ENCODE measurements at places on chromosomes 16 and 17. TPM values are rescaled to one million over a fixed set of nuclear protein-coding genes. Genes with fewer than 3 reads are reported as not detected.

- DNase-seq = no peak
Measured at GRCh38 chr16:73043828-73044467, 4.0 kb downstream of the ZFHX3 start.

TPPP3 gene
- 1.1 TPM for total RNA-seq

DNA sequence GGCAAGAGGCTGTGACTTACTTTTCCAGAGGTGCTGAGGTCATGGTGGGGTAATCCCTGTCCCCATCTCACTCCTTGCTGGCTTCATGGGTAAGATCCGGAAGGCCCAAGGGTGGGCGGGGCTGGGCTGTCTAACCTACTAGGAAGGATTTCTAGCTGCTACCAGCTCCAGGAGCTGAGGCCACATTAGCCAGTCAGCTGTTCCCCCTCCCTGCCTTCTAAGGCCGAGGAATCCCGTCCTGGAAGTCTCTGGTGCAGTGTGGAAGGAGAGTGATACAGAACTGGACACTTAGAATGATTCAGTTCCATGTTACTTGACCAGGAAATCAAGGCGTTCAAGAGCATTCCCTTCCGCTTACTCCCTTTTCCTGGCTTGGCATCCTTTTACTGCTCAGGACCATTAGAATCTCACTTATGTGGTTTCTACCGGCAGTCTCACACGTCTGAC, 8.9 kb downstream of the GNGT2 start:
- DNase-seq = no peak

PLLP gene
- 10.0 TPM for total RNA-seq

DNA sequence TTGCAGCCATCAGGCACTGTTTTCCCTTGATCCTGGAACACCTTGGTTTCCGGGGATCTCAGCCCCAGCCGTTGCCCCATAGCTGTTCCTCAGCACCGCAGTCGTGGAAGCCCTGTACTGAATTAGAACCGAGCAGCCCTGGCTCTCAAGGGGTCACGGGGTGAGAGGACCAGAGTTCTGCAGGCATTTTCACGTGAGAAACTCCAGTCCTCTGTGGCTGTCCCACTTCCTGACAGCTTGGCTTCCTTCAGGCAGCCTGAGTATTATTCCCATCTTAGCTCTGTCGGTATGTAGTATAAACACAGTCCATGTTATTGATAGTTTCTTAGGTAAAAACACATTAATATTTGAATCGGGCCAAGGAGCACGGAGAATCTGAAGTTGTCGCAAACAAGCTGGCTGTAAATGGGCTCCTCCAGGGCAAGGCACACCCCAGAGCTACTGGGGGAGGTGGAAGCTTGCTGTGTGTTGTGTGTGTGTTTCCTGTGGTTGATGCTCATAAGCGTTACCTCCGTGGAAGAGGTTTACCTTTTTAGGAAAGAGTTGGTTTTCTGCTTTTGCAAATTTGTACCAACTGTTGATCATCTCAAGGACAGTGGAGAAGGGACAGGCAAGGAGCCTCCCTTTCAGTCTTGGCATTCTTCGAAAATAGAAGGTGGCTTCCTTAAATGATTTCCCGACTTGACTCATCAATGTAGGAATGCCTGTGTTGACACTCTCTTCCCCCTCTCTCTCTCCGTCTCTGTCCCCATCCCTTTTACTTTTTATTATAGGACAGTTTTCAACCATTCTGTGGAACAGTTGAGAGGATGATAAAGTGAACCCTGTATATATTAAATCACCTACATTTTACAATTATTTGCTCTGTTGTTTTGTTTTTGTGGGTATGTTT, 208.9 kb upstream of the CHMP6 start:
- peak; percentile 49 for DNase-seq

SEPTIN12 gene
- not detected for total RNA-seq

SECTM1 gene
- total RNA-seq = 6.3 TPM

ZFPM1 gene
- 3.4 TPM for total RNA-seq

DNA sequence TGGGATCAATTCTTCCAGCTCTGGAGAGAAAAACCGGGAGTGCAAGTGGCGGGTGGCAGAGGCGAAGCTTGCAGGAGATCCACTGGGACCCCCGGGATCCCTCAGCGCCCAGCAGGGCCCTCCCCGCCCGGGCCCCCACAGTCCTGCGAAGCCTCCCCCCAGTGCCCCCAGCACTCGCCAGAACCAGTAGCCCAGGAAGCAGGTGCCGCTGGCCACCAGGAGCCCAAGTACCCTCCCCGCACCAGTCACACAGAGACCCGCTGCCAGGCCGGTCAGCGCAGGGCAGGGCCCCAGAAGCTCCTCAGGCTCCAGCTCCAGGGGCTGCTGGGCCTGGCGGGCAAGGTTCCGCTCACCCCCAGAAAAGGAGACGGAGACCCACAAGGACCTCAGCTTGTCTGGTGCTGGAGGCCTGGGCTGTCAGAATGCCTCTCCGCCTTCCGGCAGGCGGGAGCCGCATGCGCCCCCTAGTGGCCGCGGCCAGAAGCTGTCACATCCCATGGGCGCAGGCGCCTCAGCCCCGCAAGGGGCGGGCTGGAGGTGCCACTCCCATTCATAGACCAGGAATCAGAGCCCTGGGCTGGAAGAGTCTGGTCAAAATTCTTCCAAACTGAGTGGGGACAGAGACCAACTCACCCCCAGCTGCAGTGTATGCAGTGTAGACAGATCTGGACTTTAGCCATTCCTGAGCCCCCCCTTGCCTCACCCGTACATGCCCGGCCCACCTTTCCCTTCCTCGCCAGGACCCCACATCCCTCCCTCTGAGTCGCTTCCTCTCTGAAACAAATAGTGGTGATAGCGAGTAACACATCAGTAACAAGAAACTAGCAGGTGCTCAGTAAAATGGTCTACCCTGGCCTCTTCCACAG, 1002.3 kb downstream of the KCNJ18 start:
- no peak for DNase-seq

DNA sequence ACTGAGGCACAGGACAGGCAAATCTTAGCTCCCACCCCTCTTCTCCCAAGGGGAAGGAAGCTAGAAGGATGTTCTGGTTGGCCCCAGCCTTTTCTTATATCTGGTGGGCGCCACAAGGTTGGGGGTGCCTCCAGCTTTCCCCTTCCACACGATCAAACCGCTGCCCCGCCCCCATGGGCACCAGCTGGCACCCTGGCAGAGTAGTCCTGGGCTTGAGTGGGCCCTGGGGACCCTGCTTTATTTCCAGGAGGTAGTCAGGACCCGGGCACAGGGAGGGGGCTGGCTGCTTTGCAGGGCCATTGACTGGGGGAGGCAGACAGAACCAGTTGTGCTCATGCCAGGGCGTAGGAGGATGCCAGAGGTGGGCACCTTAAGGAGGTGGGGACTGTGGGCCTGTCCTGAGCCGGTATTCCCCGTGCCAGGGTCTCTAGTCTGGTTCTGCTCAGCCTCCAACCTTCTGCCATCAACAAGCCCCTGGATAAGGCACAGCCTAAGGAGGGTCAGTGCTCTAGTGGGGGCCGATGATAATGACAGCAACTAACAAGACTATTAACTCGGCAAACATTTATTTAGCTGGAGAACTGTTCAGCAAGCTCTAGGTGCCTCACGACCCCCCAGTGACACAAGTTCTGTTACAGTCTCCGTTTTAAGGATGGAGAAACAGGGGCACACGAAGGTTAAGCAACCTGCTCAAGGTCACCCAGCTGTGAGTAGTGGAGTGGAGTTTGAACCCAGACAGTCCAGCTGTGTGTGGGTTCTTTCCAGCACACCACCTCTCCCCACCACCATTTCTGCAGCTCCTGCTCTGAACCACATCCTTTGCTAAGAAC, 7.6 kb upstream of the PPP1R1B start:
- DNase-seq = no peak

- peak; percentile 54 for DNase-seq
Measured at GRCh38 chr17:17568772-17569195, 22.7 kb downstream of the PEMT start.

SEPTIN1 gene
- 0.11 TPM for total RNA-seq

ACSM2A gene
- not detected for total RNA-seq

DNA sequence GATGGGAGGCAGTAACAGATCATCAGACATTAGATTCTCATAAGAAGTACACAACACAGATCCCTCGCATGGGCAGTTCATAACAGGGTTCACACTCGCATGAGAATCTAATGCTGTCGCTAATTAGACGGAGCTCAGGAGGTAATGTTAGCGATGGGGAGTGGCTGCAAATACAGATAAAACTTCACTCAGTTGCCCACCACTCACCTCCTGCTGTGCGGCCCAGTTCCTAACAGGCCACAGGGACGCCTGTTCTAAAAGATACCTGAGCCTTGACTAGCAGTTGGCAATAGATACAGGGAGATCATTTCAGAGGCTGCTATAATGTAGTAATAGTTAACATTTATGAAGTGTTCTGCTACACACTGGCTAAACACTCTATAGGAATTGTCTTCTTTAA, 4.9 kb downstream of the PTRH2 start:
- no peak for DNase-seq

- no peak for DNase-seq
Measured at GRCh38 chr17:1478418-1478817, 14.1 kb downstream of the MYO1C start.

CCL7 gene
- total RNA-seq = not detected

DNA sequence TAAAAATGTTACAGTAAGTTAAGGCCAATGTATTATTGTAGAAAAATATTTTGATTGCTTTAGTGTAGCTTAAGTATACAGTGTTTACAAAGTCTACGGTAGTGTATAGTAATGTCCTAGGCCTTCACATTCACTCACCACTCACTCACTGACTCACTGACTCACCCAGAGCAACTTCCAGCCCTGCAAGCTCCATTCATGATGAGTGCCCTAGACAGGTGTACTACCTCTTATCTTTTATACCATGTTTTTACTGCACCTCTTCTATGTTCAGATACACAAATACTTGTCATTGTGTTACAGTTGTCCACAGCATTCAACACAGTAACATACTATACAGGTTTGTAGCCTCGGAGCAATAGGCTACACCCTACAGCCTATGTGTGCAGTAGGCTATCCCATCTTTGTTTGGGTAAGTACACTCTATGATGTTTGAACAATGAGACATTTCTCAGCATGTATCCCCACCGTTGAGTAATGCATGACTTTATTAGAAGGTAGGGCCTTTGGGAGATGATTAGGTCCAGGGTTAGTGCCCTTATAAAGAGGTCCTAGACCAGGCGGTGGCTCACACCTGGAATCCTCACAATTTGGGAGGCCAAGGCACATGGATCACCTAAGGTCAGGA, 117.8 kb downstream of the SLC39A11 start:
- DNase-seq = no peak

DNA sequence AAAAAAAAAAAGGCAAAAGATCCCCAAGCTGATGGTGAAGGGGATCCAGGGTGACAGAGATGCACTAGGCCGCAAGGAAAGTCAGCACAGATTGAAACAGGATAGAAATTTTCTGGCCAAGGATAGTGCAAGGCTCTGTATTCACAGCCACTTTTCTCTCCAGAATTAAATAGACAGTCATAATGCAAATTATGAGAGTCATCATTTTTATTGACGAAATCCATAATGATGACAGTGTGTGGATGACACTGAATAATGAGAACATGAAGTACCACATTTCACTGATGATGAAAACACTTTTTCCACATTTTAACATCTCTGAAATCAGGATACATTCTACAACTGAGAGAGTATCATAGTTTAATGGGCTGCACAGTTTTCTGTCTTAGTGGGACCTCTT, 72.5 kb downstream of the CDYL2 start:
- no peak for DNase-seq

- no peak for DNase-seq
Measured at GRCh38 chr16:21566891-21567414, 32.4 kb upstream of the METTL9 start.

GRCh38 chr16:79698341-79698753, 97.8 kb upstream of the MAF start:
- DNase-seq = peak; percentile 37
